ENCODE measurements at places on chromosomes 7 and 10.

DNA sequence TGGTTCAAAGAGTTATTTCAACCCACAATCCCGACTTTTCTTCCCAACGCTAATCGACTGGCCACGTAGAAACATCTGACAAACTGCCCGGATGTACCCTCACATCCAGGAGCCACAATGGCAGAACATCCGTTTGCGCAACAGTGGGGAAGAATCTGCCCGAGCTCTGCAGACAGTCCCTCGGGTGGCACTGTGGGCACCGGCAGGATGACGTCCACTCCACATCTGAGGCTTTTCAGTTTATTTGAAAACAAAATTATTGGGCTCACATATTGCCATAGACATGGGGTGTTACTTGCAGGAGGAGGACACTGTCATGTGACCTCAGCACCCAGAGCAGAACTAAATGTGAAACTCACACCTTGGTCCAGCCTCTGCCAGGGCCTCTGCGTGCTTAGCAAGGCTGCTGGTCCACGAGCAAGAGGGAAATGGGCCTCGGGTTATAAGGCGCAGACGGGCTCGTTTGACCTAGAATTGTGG is 84.1 kb downstream of the MKI67 start:
- no peak for DNase-seq

GRCh38 chr10:132345345-132345744 is 13.4 kb downstream of the LRRC27 start:
- DNase-seq: no peak

DNA sequence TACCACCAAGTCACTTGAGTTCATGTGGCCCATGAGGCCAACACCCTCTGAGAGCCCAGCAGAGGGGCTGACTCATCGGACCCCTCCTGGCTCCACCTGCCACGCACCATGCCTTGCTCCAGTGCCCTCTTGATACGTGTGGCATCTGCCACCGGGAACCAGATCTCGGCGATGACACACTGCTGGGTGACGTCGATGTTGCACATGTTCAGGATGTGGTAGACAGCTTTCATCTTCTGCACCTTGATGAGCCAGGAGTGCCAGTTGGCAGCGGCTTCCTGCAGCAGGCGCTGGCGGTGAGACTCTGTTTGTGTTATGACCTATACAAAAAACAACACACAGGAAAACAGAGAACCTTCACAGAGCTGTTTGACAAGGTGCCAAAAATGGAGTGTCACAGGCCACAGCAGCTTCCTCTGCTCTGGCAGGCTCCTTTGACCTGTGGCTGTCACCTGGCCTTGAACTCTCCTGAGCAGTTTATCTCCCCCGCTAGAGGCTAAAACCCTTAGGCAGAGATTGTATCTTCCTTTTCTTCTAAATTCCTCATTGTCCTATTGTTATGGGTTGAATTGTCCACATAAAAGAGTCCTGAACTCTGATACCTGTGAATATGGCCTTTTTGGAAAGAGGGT is 45.2 kb upstream of the TMEM213 start:
- DNase-seq: peak; percentile 90

DNA sequence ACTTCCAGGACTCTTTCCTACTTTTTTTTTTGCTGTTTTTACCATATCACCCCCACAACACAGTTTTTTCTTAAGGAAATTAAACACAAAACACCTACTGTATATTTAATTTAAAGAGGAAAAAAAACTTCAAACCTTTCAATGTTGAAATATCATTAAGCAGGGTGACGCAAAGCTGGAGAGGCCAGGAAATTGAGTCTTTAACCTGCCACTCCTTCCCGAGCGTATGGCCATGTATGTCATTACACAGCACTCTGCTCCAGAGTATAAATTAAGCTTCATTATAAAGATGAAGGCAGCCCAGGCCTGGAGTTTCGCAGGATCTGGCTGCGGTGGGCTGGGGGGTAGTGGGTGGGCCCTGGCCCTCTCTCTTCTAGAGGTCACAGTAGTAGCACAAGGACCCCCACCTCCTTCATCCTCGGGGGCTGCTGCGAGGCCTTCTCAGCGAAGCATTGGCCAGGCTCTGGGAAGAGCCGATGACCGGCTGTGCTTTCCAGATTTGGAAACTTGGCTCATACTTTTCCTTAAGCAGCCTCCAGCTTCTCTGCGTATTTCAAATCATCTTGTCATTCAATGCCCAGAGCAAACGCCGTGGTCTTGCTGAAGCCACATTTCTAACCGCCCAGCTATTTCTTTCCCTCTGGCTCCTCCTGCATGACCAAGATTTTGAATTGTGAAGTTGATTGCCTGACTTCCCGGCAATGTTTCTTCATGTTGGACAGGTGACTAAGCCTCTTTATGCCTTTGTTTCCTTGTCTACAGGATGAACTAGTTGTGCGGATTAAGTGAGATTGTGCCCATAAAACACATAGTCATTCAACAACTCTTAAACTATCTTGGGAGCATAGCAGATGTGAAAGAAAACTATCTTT is 765.1 kb downstream of the SUGCT start:
- DNase-seq: no peak

DNA sequence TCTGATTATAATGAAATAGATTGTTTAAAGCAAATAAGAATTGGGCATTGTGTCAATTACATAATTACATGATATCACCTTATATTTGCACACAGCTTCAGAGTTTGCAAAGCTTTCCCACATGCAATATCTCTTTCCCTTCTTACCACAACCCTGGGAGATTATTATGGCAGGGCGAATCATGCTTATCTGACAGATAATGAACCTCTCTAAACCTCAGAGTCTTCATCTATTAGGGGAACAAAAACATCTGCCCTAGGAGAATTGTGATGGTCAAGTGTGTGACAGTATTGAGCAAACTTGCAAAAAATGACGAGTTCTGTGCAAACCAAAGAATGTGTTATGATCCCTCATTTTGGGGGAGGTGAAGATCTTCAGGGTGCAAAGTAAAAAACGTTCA is 90.0 kb downstream of the MYOF start:
- DNase-seq: no peak

DNA sequence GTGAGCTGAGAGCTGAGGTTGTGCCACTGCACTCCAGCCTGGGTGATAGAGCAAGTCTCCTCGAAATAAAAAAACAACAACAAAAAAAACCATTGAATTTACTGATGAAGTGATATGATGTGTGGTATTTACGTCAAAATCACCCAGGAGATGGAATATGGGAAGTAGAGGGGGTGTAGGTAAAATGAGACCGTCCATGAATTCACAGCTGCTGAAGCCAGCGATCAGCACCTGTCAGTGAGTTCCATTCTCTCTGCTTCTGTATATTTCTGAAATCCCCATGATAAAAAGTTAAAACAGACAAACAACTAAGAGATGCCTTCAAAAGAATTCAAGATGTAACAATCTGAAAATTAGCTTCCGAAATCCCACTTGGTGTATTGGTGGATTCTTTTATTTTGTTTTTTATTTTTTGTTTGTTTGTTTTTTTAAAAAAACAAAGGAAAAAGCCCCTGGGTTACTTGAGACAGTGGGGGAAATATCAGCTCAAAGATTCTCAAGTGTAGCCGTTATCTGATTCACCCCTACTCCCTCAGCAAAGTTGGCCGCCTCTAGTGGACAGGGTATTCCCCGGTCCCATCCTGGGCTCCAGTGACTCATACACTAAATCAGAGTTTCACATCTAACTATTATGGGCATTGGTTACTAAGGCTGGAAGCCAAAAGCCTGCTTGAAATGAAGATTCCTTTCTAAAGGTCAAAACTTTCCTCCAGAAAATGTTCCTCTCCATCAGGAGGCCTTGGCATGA is 76.4 kb downstream of the MAP3K8 start:
- no peak for DNase-seq

DNA sequence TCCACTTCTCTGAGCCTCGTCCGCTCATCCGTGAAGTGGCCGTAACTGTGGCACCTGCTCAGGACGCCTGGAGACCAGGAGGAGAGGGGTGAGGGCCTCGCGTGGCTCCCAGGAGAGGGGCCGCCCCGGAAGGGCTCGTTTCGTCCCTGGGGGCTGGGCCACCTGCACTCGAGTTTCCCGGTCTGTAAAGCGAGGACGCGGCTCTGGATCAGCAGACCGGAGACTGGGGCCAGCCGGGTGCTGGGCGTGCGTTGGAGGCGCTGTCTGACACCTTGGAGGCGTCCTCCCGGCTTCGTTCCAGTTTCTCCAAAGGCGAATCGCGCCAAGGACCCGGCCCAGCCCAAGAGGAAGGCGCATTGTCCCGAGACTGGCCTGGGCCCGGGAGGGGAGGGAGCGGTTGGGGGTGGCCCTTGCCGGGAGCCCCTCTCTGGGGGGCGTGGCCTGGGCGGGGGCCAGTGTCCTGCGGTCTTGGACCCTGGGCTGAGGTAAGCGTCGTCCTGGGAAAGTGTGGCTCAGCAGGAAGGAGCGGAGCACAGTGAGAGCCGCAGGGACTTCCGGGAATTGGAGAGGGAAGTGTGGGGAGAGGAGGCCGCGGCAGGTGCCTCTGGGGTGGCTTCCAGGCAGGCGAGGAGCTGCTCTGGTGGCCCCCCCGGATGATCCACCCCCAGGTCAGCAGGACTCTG is 89.6 kb downstream of the FOXL3 start:
- DNase-seq: no peak

Data from stimulated activated CD8-positive, alpha-beta memory T cell treated with anti-CD3 and anti-CD28 coated beads, Interleukin-4, amount 100 ng/mL, for 4 hours (primary cell).